ENCODE measurements at places on chromosomes 1 and 21.

- no peak for DNase-seq
These were observed 328.9 kb downstream of the NUF2 start for GRCh38 chr1:163650624-163651023.

DNA sequence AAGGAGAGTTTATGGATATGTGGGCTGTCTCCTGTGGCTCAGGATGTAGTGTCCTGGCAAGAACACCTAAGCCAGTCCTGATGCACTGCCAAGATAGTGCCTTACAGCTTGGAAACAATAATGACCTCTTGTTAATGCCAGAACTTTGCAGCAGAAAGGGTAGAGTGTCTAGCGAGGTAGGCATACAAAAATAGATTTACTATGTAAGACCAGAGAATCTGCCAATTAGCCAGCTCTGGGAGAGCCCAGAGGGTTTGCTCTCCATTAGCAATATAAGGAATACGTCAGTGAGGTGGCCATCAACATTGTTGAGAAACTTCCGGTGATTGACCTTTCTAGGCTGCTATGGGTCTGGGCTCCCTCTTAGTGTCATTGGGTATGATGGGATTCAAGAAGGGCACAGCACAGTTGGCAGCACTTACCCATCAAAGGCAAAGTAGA lies 178.5 kb upstream of the GALNT2 start:
- DNase-seq = no peak

GRCh38 chr1:31798433-31799195 lies 17.2 kb downstream of the SPOCD1 start:
- peak; percentile 56 for DNase-seq

DNA sequence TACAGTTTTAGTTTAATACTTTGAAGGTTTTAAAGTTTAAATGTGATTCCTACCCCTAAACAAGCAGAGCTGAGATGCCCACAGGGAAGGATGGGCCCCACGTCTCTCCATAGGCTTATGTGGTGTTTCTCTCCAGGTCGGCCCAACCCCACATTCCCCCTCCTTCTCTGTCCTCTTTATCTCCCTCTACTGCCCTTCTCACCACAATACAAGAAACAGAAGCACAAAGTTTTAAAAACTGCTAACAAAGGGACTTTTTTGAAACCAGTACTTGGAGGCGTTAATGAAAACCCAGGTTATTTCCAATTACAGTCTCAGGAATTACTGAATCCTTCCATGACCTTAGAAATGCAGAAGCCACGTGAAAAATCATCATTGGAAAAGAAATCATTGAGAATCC lies 324.0 kb downstream of the NTNG1 start:
- DNase-seq = no peak

DNA sequence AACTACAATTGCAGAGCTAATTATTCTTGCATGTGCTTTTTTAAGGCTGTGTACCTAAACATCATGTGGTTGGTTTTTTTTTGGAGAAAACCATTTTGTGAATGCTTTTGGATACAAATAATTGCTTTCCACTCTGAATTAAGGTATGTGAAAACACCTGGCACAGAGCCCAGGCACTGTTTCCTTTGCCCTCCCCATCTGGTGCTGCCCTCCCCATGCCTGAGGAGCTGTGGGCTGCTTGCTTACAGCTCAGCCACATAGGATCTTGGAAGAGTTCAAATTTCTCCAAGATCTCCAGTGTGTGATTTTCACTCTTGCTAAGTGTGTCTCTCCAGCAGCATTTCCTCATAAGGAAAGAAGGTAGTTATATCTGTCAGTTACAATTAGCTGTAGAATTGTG lies 27.8 kb downstream of the DNM3 start:
- peak; percentile 20 for DNase-seq

- DNase-seq = no peak
These were observed 49.0 kb downstream of the LRRC53 start for GRCh38 chr1:74463333-74463988.

- DNase-seq = no peak
These were observed 24.2 kb downstream of the PCAT6 start for GRCh38 chr1:202834771-202835547.

GRCh38 chr1:57860325-57860724 lies 436.5 kb upstream of the DAB1 start:
- DNase-seq = no peak

DNA sequence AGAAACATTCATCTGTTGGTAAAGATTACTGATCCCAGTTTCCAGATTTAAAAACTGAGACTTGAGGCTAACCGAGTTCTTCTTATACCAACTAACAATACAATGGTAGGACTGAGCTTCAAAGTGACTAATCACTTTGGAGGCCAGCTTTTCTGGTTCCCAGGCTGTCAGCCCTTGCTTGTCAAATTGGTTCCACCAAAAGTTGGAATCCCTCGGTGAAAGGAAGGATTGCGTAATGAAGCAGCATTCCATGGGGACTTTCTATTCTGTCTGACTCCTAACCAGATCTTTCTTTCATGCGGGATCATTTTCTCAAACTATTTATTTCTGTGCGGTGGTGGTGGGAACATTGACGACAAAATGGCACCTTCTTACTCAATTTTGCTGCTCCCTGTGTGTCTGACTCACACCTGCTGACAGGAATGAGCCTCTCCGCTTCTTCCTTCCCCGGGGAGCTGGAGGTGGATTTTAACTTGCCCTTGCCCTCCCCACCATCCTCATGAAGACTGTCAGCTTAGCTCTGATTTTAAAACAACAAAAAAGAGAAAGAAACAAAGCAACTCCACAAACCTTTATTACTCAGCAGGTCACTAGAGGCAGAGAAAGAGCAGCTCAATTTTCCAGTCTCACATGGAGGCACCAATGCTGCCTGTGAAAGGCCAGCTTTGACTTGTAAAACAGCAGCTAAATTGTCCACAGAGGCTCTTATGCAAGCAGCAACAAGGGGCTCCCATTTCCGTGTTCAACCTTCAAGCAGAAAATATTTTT lies 32.9 kb upstream of the RASAL2 start:
- DNase-seq = peak; percentile 38

DNA sequence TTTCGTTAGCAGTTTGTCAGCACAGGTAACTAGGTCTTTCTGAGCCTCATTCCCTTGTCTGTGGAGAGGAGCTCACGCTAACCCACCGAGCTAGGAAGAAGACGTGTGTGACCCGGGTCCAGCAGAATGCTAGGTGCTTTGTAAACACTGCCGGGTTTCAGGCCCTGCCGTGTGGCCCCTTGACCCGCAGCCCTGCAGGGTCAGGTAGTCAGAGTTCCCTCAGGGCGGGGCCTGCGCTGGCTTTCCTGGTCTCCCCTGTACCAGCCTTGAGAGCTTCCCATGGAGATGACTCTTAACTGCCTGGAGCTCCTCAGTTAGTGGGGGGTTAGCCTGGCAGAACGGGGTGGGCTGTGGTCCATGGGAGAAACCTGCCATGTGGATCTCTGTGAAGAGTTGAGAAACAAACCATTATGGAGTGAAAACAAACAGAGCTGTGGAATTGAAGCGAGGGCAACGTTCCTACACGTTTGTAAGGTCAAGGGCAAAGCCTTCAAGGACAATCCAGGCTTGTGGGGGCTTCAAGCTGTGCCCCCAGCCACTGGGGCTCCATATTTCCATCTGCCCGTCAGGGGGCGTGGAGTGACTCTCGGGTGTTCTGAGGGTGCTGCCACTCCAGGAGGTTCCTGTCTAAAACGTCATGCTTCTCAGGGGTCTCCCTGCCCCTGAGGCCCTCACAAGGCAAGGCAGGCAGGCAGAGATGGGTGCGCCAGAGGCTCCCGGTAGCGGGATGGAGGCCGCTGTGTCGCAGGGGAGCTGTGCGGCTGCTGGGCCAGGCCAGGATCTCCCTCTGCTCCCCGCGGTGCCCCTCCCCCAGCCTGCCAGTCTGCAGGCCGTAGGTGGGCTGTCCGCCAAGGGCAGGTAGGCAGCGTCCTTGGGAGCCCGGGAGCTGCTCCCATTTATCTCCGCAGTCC lies 23.8 kb downstream of the LHX4 start:
- no peak for DNase-seq

- no peak for DNase-seq
These were observed 6.7 kb upstream of the PINK1 start for GRCh38 chr1:20626524-20626923.

DNA sequence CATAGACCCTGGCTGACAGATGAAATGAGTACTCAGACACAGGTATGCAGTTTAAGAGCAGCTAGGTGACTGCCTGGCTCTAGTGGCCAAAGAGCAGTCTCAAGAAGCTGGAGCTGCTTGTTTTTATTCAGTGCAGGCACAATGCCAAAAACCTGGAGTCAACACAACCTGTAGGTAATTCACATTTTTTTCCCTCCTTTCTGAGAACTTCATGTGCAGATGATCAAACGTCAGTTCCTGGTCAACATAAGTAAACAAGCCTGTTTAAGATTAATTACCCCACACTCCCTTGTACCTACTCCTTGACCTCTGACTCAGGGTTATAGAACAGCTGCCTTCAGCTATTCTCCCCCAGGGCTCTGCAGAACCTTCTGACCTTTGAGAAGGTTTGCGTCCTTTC lies 17.3 kb upstream of the ACADM start:
- DNase-seq = no peak

GRCh38 chr1:219876798-219877209 lies 51.6 kb downstream of the SLC30A10 start:
- peak; percentile 30 for DNase-seq

DNA sequence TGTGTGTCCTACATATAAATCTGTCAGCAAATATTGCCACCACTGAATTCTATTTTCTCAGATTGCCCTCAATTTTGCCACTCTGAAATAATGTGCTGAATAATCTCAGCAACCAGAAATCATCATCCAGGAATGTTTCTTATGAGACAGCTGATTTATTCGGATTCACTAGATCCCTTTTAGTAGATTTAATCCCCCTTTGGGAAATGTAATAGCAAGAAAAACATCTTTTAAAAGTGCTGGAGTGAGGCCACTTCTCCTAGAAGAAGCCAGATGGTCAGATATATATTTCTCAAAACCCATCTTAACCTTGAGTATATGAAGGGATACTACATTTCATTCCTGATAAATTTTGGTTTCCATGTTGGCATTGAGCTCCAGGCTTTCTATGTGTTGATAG lies 327.7 kb downstream of the SMYD3 start:
- DNase-seq = no peak

- DNase-seq = no peak
These were observed 1.2 kb downstream of the SNAPIN start for GRCh38 chr1:153659656-153660055.

GRCh38 chr1:52551507-52552235 lies 1.2 kb downstream of the TUT4 start:
- DNase-seq = peak; percentile 27

DNA sequence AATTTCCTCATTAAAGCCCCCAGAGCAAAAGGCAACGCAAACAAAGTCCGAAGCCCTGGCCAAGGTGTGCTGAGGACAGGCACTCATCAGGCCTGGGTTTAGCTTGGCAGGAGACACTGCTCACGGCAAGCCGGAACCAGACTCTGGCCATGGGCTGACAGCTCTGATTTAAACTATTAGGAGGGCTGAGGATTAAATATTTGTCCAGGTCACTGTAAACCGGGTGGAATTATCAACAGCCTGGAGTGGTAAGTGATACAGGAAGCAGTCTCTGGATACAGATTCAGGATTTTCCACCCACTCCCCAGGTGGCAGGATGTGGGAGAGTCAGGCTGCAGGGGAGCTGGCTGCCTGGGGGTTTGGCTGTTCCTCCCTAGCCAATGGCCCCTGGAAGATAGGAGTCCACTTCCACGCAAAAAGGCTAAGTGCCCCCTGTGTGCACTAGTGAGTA lies 42.4 kb downstream of the SLC66A1 start:
- no peak for DNase-seq

- DNase-seq = no peak
These were observed 129.8 kb downstream of the IGSF21 start for GRCh38 chr1:18237371-18237770.

DNA sequence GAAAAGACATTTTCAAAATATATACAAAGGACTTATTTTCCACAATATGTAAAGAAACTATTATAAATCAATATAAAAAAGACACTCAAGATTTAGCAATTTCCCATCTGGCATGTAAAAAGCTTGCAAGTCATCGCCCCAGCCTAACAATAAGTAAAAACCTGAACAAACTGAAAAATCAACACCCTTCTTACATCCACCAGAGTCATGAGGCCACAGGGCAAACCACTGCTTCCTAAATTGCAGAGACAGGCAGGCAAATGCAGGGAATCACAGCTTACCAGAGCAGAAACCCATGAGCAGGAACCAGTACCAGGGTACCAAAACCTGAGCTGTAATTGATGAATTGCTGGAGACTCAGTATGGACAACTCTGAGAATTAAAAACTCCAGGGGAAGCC lies 16.7 kb upstream of the WNT2B start:
- DNase-seq = no peak

DNA sequence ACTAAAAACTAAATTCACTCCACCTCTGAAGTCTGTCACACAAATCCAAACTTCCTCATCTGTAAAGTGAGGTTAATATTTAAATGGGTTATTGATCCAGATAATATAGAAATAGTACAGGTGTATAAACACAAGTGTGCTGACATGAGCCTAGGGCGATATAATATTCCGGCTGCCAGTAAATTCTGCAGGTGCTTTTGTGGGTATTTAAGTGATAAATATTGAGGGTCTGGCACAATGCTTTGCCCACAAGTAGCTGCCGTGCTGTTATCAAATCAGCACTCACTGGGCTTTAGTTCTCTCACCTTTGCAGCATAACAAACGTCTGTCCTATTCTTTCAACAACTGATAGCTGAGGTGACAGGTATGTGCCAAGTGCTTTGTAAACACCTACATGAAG lies 7.6 kb downstream of the PABPC4 start:
- DNase-seq = no peak

GRCh38 chr1:197144570-197145325 lies 1.7 kb downstream of the ASPM start:
- DNase-seq = peak; percentile 6

- no peak for DNase-seq
These were observed 10.4 kb upstream of the WNT3A start for GRCh38 chr1:227996187-227996950.

GRCh38 chr1:92577261-92577895 lies 90.7 kb upstream of the GFI1 start:
- DNase-seq = no peak

DNA sequence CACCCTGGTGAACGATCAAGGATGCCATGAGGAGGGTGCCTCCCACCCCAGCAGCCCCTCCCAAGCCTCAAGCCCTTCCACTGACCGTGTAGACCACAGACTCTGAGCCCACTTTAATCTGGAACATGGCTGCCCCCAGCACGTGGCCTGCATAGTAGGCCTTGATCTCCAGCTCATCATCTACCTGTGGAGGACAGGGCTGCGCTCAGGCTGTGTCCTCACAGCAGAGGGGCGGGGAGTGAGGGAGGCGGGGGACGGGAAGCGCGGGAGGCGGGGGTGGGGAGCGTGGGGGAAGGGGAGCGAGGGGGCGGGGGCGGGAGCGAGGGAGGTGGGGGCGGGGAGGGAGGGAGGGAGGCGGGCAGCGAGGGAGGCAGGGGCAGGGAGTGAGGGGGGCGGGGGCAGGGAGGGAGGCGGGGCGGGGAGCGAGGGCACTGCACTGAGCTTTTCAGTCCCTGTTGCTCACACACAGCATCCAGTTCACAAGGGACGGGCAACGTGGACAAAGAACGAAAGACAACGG lies 7.1 kb downstream of the PUSL1 start:
- no peak for DNase-seq

- DNase-seq = no peak
These were observed 64.2 kb downstream of the PLXNA2 start for GRCh38 chr1:208179961-208180409.

All from Calu3 (cell line).